ENCODE measurements at places on chromosomes 5 and 9.

GRCh38 chr9:37144762-37145161 is 24.4 kb downstream of the ZCCHC7 start:
- DNase-seq = no peak

DNA sequence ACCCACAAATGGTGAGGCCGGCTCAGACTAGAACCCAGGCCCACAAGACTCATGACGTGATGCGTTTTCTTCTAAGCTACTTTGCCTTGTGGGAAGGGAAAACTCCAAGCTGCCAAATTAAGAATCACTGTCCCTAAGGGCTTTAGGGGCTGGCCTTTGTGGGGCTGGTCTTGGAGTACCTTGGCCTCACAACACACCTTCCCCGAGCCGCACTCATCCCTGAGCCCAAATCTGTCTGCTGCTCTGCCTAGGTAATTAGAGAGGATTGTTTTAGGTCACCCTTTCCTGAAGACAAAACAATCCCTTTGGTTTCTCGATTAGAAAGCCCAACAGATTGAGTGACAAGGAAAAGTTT is 137.3 kb downstream of the SEMA6A start:
- no peak for DNase-seq

- DNase-seq = no peak
Observed at GRCh38 chr9:69822116-69822750, 1.6 kb downstream of the CFAP95 start.

- no peak for DNase-seq
Observed at GRCh38 chr5:145971701-145972100, 35.3 kb downstream of the SH3RF2 start.

- DNase-seq = no peak
Observed at GRCh38 chr9:22147813-22148527, 138.9 kb upstream of the CDKN2B start.

Measured in SHP77 (cell line).